ENCODE measurements at places on chromosomes 1 and 21.

DNA sequence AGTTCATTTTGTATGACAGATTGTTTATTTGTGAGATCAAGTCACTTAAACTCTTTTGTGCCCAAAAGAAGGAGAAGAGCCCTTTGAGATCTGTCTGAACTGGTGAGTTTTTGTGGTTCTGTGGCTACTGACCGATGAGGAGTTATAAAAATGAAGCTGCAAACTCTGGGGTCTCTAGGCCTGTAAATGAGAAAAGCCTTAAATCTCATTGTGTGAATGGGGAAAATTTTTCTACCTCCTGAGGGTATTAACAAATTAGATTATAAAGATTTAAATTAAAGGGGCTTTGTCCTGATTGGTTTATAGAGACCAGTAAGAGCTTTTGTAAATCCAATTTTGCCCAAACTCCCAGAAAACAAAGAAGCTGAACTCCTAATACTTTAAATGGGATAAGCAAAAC is 9.7 kb upstream of the KLF17 start:
- no peak for DNase-seq

GRCh38 chr1:104440011-104440410 is 690.3 kb downstream of the AMY1C start:
- DNase-seq: no peak

GRCh38 chr1:226702957-226703831 is 35.9 kb downstream of the ITPKB start:
- DNase-seq: peak; percentile 80

DNA sequence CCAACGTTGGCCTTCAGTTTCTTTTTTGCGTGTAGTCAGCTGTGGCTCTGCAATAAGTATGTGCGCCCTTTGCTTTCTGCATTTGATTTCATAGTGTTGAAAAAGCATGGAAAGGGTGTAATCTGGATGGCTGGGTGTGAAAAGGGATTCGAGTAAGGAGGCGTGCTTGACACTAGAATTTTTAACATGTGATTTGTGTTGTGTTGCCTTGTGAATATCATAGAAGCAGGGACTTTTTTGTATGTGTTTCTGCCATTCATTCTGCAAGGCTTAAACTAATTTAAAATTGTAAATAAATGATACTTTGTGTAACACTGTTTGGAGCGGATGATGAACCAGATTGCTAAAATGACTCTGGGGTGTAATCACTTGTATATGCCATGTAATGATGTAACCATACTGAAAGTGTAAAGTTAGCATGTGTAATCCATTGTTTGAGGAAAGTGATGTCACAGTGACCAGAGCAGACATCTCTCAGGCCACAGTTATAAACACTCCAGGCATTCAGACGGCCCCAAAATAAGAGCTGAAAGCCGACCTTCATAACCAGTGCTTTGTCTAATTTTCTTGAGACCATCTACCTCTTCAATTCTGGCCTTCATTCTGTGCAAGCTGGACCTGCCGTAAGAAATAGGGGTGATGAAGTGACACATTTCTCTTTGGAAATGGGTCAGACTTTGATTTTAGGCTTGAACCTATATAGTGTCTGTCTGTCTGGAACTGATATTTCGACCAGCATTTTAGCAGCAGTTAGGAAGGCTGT is 618 bp downstream of the SH3BGR start:
- DNase-seq: no peak

DNA sequence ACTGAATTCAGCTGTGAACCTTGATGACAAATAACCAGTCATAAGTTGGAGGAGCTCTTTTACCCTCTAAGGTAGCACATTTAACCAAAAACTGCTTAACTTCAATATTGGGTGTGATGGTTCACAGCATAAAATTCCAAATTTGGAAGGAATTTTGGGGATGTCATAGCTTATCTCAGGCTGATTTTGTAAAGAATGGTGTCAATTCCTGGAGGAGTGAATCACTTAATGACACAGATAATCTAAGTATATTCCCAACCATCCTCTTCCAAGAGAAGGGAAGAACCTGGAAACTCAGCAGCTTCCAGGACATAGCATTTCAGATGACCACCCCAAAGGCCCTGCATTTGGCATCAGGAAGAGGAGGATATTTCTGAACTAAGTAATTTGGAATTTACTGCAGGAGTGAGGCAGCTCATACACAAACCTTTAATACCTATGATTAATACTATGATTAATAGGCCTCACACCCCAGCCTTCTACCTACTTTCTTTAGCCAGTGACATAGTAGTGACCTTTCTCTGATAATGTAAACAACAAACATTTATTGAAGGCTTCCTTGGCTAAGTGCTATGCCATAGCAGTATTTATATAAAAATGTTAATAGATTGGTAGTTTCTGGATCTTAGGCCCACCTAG is 14.5 kb downstream of the GLUL start:
- no peak for DNase-seq

DNA sequence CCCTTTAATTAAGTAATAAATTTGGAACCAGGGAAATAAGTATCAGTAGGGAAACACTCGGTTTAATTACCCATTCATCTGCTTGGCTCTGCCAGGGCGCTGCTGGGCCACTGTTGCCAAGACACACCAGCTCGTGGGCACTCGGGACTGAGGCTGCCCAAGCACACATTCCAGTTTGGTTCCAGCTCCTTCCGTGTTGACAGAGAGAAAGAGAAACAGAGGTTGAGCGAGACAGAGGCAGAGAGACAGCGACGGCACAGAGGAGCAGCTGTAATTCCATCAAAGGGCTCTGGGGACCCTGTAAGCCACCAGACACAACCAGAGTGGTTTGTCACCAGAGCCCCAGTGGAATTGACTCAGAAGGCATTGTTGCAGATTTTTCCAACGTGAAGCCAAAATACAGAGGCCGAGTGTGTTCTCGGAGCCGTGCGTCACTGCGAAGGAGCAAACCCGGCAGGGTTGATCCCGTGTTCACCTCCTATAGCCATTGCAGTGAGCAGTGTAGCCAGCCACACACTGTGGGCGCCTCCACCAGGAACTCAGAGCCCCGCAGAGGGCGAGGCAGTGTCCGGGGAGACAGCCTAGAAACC is 33.5 kb downstream of the SYF2 start:
- no peak for DNase-seq

- DNase-seq: no peak
These were observed 86.7 kb upstream of the CLDN14 start for GRCh38 chr21:36566644-36567043.

GRCh38 chr1:110783292-110783918 is 89.5 kb upstream of the CD53 start:
- DNase-seq: peak; percentile 83

GRCh38 chr21:29914326-29914725 is 25.5 kb downstream of the GRIK1 start:
- DNase-seq: no peak

All from CD4-positive, alpha-beta T cell treated with Interleukin-21 for 1 hour (primary cell).